Dorsolateral prefrontal cortex (tissue), 122 donors: ENCODE measurements at places on chromosomes 3 and 15.

DNA sequence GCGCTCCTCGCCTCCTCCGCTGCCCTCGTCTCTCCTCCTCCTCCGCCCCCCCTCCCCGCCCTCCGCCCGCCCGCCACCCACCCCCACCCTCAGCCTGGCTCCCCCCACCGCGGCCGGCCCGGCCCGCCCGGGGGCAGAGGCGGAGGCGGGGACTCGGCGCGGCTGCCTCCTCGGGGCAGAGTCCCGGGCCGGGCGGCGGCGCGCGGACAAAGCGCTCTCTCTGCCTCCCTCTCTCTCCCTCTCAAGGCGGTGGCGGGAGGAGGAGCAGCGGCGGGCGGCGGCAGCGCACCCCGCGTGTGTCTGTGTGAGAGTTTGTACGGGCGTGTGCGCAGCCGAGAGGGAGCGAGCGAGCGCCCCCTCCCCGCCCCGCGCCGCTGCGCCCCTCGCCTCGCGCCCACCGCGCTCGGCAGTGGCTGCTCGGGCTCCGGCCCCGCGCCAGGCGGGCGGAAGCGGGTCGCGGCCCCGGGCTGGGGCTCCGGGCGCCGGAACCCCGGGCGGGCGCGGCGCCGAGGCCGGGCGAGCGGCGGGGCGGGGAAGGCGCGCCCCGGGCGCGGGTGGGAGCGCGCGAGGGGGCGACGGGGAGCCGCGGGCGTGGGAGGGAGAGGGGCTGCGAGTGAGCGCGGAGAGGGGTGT is at the start of gene IGF2BP2:
Gene IGF2BP2, minus strand, starts transcription at position 37 of the 633 bp plus-strand sequence. CDS start 82 bp downstream, outside the sequence.
- DNase-seq = no peak

DNA sequence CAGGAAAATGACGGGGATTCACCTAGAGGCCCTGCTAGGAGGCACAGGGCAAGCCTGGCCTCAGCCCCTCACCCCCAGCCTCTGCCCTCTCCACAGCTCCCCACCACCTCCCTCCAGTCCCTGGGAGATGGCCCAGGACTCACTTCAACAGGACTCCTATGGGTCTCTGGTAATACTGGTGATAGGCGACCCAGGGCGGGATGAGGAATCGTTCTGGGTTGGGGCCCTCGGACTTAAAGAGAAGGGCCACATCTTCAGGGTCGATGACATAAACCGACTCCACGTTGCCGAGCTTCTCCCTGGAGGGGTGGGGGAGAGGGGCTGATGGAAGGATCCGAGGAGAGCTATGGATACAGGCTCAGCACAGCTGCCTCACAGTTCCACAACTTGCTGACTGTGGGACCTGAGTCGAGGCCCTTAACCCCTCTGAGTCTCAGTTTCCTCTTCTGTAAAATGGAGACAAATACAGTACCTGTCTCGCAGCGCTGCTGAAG is 19.6 kb downstream of the CYP11A1 start:
- DNase-seq = no peak

GRCh38 chr3:107938143-107938542 is 152.7 kb downstream of the CD47 start:
- no peak for DNase-seq

GRCh38 chr3:163043074-163043473 is 1546.5 kb downstream of the OTOL1 start:
- DNase-seq = no peak

DNA sequence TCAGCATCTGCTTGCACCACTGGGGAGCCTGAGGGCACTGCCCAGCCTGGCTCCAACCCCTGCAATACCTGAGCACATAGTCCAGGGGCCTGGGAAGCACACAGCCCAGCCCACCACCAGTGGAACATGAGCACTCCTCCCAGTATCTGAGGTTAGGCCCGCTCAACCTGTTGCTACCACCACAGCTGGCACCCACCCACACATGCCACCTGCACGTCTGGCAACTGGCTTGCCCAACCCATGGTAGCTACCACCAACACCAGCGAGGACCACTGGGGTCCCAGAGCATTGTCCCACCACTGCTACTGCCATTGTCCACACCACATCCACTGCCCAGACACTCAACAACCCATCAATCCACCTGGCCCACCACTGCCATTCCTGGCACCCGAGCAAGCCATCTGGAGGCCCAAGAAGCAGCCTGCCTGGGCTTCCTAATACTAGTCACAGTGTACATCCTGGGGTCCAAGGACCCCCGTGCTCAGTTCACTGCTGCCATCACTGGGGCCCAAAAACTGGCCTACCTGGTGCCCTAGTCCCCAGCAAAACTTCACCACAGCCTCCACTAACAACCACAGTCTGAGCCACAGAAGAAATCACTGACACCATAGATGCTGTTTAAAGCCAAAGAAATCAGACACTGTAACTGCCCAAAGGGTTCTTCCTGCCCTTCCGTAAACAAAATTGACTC is 62.1 kb upstream of the TBC1D23 start:
- DNase-seq = no peak

- DNase-seq = no peak
These were observed 325.5 kb downstream of the CHST2 start for GRCh38 chr3:143445118-143445517.

DNA sequence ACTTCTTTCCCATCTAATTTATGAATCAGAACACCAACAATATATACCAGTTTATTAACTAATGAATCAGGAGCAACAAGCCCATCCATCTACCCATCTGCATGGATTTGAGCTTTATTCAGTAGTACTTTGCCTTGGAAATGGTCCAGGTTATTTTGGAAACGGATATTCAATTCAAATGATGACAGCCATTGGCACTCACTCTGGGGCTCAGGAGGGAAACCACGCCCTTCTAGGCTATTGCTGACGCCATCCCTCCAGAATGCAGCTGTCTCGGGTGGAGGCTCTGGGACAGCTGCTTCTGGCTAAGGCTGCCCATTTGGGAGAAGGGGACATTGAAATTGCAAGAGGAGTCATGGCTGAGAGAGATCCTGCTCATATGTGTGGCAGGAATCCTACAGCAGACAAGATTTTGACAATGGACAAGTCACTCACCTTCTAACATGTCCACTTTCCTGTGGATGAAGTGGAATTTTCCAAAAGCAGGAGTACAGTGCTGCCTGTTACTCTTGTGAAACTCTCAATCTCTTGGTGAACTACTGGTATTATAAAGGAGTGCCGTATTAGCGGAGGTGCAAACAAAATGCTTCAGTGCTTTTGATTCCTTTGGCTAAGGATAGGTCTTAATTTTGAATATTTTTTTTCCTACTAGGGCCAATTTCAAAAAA is 29.3 kb upstream of the TRAK1 start:
- no peak for DNase-seq

DNA sequence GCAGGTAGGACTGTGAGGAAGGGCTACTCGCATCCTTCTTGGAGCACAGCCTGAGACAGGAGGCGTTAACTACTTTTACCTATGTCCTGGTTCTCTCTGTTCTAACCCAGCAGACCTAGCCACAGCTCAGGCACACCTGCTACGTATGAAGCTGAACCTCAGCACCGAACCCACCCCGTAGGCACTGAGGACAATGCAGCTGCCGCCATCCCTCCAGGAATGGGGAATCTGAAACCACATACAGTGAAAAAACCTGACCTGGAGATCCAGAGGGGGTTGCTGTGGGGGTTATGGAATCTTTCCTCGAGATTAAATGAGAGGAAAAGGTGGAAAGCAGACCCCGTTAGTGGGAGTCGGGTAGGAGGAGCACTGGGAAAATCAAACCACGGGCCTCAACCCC is 14.4 kb downstream of the MST1R start:
- DNase-seq = no peak

GRCh38 chr3:133211449-133211848 is 173.3 kb downstream of the TMEM108 start:
- DNase-seq = no peak

GRCh38 chr3:189941125-189941524 is 179.6 kb downstream of the P3H2 start:
- DNase-seq = no peak

DNA sequence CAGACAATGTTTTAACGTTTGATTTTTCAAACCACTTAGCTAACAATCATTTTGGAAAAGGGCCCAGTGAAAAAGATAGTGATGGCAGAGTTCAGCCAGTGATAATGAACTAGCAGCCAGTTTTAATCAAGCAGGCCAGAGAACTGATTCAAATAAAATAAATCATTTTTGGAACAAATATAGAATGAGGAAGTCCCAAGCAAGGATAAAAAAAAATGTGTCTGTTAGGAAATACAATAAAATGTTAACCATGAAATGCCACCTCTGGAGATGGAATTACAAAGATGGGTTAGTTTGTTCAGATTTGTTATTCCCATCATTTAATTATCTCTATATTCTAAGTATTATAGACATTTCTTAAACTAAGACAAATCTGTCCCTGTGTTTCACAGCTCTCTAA is 1.1 kb downstream of the HERC1 start:
- no peak for DNase-seq

DNA sequence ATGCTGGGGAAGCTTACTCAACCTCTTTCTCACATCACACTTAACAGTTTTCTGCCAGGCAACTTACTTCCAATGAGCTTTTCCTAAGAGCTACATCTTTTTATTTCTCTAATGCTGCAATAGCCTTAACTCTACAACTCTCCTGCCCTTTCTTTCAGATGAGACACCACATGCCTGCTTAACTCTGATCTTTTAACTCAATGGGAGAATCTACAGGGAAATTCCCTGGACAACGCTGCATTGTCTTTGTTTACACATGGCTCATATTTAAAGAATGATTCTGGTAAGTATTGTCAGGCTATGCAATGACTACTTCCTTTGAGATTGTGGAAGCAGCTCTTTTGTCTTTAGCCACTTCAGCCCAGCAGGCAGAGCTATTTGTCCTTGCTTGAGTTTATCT is 353.1 kb upstream of the BCHE start:
- DNase-seq = no peak

GRCh38 chr3:121411523-121411922 is 134.3 kb downstream of the POLQ start:
- no peak for DNase-seq

- DNase-seq = no peak
These were observed 374.3 kb downstream of the TIGIT start for GRCh38 chr3:114668099-114668498.

- DNase-seq = no peak
These were observed 74.7 kb upstream of the GAP43 start for GRCh38 chr3:115548611-115549010.

GRCh38 chr3:161212171-161212771 is 8.8 kb upstream of the NMD3 start:
- no peak for DNase-seq

DNA sequence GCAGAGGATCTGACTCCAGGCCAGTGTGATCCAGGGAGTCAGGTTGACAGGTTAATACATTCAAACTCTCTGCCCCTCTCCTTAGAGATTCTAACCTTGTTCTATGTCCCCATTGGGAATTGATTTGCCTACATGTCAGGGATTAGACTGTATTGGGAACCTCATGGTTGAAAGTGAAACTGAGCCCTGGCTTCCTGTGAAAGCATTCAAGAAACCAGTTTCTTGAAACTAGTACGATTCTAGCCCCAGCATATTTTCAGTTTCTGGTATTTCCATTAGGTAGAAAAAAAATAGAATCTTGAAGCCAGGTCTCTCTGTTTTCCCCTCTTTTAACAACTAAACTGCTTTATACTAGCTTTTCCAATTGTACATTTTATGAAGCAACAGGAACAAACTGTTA is 140.4 kb upstream of the ABI3BP start:
- no peak for DNase-seq

DNA sequence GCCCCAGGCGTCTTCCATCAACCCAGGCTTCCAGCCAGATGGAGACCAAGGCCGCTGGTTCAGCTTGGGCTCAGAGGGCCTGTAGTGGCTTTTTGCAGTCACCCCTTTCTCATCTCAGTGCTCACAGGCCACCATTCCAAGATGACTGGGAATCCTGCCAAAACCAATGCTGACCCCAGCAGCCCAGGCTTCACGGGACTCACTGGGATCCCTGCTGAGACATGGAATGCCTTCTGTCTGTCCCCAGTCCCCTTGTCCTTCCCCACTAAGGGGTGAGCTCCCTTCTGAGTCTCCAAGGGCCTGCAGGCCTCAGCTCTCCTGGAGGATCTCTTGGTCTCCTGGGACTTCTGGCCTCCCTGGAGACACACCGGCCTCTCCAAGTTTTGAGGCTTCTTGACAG is 77.4 kb upstream of the SEC13 start:
- no peak for DNase-seq

GRCh38 chr3:39220407-39221140 is 28.2 kb upstream of the XIRP1 start:
- no peak for DNase-seq

GRCh38 chr3:29639578-29640290 is 358.9 kb downstream of the RBMS3 start:
- no peak for DNase-seq
